ENCODE measurements at places on chromosomes 2 and 18.

DNA sequence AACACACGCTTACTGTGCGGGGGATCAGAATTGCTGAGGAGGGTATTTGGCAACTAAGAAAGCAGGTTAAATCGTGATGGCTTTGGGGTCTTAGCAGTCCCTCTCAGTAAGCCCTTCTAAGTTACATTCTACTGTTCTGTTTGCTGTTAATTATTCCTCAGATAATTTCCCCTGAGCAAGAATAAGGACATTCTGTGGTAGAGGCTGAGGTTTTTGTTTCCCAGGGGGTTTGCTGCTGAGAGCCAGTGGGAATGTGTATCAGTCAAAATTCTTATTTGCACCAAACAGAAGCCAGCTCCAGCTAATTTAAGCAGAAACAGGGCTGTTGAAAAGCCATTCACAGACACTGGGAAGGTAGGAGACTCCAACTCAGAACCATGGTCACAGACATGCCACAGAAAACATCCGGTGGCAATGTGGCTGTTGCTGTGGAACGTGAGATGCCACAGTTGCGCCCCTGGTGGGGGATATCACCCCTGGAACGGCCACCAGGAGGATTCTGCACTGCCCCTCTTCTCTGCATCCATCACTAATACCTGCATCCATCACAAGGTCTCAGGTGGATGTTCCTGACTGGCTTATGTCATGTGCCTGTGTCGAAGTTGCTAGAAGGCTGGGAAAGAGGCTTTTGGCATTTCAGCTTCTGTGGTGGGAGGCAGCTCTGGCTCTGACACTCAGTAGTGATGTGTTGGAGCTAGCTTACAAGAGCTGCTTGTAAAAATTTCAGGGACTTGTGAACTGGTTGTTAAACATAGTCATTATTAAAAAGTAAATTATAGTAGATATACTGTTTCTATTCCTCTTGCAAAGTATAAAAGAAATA is 23.2 kb downstream of the SLC4A3 start:
- DNase-seq, result no peak

DNA sequence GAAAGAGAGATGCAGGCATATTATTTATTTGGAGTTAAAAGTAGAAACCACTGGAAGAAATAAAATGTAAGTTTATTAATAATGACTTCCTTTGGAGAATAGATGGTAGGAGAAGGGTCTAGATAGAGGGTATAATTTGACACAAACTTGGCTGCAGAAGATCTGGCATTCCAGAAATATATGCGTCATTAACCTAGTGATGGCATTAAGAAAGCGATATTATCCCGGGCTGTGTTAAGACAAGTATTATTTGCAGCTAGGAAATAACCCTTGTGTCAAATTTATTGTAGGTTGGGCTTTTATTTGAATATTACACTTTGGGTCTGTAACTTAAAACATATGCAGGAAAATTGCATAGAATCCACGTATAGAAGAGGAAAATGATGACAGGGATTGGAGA is 389.5 kb downstream of the MTX2 start:
- DNase-seq, result no peak

GRCh38 chr2:210363261-210363660 is 48.3 kb upstream of the MYL1 start:
- DNase-seq, result no peak

DNA sequence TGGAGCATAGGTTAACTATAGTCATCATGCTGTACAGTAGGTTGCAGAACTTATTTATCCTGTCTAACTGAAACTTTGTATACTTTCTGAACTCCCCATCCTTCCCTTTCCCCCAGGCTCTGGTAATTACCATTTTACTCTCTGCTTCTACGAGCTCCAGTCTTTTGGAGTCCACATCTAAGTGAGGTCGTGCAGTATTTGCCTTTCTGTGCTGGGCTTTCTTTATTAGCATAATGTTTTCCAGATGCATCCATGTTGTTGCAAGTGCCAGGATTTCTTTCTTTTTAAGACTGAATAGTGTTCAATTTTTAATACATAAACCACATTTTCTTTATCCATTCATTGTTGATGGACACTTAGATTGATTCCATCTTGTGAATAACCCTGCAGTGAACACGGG is 464.1 kb downstream of the TGIF1 start:
- no peak for DNase-seq

DNA sequence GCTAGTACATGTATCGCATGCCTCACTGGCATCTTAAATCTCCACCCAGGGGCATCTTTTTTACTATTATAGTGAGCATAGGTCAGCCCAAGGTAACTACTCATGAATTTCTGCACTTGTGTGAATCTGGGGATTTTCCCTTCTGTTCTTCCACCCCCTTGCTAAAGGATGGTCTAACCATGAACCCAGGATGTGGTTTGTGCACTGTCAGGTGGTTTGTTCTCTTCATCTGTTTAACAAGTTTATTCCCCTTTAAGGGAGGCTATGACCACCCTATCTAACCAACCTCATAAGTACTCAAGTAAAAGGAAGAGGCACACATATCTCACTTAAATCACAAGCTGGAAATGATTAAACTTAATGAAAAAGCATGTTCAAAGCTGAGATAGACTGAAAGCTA is 243.0 kb downstream of the RPRM start:
- DNase-seq, result peak; percentile 10

GRCh38 chr2:151358166-151358970 is 976 bp downstream of the TNFAIP6 start:
- no peak for DNase-seq
